ENCODE measurements at places on chromosomes 3 and 15.

- no peak for DNase-seq
Measured at GRCh38 chr15:52486003-52486996, 42.4 kb downstream of the MYO5A start.

DNA sequence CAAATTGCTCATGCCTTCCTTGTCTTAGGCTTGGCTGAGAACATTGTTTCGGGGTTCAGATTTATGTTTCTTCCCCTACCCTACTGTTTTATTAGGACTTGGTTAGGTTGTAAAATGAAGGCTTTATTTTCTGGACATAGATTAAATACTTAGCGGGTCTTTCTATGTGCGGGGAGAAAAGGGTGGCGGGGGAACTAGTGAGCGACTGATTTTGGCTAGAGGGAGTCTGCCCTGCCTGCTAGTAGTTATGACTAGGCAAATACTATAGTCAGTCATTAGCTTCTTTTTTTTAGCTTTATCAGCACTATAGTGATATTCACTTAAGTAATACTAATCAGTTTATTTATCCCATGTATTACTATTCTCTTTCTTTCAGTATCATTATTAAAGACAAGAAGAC lies 3.6 kb downstream of the CADM2 start:
- no peak for DNase-seq

DNA sequence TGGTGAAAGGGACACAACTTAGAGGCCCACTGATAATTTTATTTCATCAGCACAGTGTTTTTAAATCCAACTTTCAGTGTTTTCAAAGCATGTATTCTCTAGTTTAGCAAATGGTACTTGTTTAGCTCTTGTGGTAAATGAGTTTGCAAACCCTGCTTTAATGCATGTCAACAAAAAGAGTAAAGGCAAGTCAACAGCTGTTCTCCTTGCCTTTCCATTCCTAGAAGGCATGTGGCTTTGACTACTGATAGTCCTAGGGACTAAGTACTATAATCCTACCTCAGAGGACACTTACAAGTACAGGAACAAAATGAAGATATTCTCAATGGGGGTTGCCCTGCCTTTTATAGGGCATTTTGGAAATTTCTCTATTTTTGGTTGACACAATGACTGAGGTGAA lies 13.1 kb downstream of the NPTN start:
- DNase-seq = no peak

GRCh38 chr3:62135741-62136140 lies 237.6 kb downstream of the FEZF2 start:
- DNase-seq = no peak

DNA sequence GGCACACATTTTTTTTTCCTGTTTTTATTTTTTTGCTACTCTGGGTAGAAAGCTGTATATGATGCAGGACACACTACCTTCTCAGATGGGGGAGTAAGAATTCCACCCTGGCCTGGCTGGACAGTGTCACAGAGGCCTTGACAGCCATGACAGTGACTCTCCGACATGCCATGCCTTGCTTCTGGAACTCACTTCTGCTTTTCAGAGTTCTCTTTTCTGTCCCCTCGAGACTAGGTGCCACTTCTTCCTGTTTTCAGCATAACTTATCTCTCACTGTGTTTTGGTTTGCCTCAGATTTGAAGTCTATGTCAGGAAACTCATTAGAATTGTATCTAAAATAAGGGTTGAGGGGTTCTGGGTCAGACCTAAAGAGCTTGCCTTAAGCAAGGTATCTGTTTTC lies 69.1 kb upstream of the SEC13 start:
- peak; percentile 69 for DNase-seq

GRCh38 chr3:195209083-195209846 lies 61.7 kb downstream of the XXYLT1 start:
- DNase-seq = no peak

DNA sequence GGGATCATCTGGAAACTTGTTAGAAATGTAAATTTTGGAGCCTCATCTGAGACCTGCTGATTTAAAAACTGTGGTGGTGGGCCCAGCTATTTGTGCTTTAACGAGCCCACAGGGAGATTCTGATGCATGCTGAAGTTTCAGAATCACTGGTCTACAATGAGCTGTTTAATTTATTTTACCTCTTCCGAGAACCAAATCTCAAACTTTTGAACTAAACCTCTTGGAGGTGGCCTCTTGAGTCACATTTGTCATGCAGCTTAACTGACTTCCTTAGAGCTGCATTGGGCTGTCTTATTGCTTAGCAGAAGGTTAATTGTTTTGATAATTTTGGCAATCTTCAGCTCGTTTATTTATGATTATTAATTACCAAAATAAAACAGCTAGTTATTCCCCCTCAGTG lies 112.1 kb upstream of the NPHP3 start:
- no peak for DNase-seq

- peak; percentile 33 for DNase-seq
Measured at GRCh38 chr3:156448300-156448699, 106.6 kb downstream of the SSR3 start.

- no peak for DNase-seq
Measured at GRCh38 chr3:33941804-33942203, 143.4 kb downstream of the PDCD6IP start.

DNA sequence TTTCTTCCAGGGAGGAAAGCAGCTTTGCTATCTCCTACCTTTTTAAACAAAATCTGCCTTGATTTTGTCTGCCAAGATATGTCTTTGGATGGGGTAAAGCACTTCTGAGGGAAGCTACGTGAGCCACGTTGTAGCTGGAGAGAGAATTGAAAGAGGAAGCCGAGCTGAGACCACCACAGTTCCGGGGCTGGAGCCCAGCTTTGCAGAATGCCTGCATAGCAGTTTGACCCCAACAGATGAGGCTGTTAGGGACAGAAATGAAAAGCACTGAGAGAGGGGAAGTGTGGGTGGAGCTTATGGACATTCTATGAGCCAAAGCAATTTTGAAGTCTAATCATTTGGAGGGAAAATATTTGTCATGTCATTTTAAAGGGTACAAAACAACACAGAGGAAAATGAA lies 45.4 kb downstream of the LIPC start:
- DNase-seq = no peak

DNA sequence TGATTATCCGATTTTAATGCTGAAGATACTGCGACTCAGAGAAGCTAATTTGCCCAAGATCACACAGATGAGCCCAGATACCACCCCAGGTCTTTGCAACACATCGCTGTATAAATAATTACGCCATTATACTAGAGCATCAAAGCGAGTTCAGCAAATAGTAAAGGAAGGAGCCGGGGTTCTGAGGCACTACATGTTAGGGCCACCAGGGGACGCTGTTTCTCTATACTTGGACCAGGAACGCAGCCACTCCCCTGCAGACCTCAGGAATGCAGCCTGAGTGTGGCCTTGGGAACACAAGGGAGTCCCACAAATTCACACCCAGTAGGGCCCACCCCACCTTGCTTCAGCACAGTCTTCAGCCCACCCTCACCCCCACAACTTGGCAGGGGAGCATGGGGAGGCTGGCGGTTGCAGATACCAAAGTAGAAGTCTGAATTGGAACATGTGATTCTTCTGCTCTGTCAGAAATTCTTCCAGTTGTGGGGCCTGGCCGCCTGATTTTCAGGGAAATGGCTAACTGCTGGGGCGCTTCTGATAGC lies 57.8 kb upstream of the RYK start:
- peak; percentile 65 for DNase-seq

DNA sequence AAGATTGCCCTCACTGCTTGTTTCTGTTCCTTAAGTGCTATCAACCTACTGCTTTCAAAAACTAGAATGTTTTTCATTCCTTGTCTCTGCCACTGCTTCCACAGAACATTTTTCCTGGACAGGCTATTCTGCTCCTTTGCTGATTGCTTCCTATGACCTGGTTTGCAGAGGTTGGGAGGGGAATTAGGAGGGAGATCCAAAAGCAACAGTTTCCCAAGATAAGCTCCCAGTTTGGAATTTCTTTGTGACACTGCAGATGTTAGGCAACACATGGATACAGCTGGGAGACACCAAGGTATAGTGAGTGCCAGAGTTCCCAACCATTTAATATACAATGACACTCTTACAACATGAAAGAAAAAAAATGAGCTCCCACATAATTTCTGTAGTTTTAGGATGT lies 1036.5 kb downstream of the ROBO2 start:
- no peak for DNase-seq

- DNase-seq = no peak
Measured at GRCh38 chr3:186214670-186215069, 105.8 kb upstream of the ETV5 start.

DNA sequence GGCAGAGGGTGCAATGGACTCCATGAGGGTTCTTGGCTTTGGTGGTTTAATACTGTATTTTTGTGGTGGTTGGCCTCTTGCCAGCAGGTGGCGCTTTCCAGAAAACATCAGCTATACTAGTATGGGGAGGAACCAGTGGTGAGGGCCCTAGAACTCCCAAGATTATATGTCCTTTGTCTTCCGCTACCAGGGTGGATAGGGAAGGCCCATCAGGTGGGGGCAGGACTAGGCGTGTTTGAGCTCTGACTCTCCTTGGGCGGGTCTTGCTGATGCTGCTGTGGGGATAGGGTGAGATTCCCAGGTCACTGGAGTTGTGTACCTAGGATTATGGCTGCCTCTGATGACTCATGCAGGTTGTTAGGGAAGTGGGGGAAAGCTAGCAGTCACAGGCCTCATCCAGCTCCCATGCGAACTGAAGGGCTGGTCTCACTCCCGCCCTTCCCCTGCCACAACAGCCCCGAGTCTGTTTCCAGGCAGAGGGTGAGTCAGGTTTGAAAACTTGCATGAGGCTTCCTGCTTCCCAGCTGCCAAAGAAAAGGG lies 357.7 kb downstream of the OTOL1 start:
- no peak for DNase-seq

DNA sequence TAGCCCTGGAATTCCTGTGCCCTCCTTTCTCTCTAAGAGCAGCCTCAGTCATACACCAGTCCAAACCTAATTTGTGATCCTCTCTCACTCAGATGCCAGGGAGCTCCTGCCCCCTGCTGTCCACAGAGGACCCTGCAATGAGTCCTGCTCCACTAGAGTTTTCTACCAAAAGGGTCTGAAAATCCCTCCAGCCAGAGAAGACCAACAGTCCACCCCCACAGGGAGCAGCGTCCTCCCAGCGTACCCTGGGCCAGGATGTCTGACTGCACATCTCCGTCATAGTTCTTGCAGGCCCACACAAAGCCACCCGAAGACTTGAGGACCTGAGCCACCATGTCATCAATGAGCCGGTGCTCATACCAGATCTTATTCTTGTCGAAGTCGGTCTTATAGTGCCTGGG lies 15.4 kb downstream of the IDH2 start:
- DNase-seq = peak; percentile 67

- no peak for DNase-seq
Measured at GRCh38 chr3:464255-464654, 267.7 kb downstream of the CHL1 start.

DNA sequence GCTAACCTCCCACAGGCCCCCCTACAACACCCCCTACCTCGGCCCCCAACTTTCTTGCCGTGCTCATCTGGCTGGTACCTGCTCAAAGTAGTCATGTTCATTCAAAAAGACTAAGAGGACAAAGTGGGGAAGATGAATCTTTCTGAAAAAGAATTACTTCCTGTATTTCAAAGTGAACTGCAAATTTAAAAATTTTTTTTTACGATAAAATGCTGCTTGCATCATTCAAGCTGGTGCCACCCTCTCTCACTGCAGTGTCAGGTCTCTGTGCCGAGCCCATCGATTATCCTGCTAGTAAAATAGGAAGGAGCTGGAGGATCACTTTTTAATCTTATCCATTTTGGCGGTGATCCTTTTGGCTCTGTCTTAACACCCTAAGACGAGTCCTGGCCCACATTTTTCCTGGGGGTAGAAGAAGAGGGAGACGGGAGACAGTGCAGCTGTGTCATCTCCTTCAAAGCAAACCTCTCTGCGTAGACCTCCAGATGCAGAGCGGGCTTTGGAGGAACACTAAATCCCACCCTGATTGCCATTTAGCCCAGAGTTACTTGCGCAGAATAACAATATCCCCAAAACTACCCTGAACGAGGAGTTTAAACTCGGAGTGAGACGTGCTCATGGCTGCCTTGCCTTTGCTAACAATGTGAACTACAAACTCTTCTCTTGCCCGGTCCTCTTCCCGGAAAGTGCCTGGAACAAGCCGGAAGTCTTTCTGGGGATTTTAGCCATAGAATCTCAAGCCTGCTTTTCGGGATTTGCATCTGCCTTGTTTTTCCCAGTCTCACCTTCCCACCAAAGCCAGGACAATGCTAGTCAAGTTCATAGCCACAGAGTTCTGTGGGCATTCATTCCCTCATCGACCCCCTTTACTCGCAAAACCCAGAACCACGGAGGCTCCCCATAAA lies 66.2 kb upstream of the CGNL1 start:
- DNase-seq = no peak

DNA sequence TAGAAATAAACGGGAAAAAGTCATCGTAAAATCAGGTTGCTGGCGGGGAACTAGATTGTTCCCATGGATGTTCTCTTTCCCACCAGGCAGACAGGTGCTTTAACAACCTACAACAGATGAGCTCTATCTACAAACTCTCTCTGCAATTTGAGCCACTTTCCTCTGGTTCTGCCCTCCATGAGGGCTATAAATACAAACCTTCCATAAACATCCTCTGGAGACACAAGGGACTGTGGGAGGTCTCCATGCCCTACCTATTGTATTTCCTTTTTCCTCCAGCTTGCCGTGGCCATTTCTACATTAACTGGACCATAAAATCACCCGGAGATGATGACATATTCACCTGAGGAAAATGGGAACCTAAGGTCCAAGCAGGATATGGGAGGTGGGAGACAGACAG lies 151.1 kb downstream of the GABRB3 start:
- DNase-seq = no peak

DNA sequence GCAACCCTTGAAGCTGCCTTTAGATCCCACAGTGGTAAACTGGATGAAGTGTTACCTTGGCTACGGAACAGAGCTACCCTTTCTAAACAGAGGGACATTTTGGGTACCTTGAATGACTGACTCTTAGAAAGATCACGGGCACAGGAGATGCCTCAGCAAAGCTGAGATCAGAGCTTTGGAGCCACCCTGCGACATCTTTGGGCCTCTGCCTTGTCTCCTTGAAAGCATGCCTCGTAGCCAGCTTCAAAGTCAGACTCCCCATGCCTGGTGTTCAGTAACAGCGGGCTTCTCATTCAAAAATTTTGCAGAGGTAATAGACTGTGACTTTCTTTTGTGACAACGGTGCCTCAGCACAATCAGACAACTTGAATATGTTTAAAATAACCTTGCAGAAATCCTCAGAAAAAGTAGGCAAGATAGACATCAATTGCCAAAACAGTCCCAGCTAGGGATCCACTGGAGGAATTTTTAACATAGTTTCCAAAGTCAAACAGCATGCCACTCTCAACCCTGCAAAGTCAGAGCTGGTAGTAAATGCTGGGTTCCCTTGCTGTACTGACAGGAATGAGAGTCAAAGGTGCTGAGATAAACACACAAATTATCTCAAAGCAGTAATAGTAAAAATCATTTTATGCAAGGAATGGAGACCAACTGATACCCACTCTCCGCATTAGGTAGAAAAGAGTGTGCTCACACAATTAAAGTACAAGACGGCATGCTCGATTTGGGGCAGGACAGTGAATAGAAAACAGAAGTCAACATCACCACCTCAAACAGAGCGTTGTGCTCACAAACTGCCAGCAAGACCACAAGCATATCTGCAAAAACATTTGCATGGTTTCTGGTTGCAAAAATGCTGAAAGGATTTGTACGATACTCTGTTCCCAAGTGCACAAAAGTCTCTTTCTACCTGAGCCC lies 82.1 kb downstream of the MYO1E start:
- DNase-seq = peak; percentile 31
